Heart right ventricle (tissue), 16 donors: ENCODE measurements at places on chromosomes 4 and X.

- DNase-seq: no peak
These were observed 356.6 kb upstream of the MAGEB2 start for GRCh38 chrX:29858714-29859113.

- DNase-seq: no peak
These were observed 163.3 kb downstream of the MID1 start for GRCh38 chrX:10457092-10457491.

GRCh38 chrX:149504226-149504914 is 736 bp downstream of the IDS start:
- no peak for DNase-seq

DNA sequence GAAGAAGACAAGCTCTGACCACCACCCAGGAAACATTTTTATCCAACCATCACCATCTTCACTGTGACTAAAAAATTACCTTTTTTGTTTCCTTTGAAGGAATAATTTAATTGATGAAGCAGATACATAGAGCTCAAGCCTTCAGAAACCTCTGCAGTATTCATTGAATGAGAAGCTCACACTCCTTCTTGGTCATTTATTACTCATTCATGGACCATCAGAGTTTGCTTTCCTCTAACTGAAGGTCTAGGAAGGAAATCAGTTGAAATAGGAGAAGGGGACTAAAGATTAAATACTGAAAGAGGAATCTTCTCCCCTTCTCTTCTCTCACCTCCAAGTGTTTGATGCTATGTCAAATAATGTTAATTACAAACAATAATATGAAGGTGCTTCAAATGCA is 290.6 kb upstream of the KLF3 start:
- DNase-seq: no peak

DNA sequence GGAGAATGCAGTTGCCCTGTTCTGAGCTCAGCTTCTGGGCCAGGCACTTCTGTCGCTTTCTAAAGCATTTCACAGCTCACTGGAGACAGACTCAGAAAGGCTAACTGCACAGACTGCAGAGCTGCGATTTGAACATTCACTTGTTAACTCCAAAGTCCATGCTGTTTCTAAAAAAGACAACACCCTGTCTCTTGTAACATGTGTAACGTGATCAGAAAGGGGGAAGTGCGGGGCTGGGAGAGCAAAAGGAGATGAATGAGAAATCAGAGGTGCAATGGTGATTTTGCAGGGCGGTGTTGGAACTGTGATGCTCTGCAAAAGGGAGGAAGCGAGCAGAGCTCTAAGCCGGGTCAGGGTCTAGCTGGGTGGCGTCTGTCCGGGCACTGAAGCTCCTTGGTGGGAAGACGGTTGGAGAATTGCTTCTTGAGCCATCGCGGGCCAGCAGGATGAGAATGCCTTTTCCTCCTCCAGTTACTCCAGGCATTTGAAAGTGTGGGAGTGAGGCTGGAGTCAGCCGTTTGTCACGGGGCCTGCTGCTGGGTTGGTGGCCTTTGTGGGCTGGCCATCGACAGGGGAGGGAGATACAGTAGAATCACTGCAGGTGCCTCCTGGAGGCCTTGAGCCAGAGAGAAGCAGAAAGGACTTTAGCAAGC is 20.3 kb downstream of the TBC1D14 start:
- no peak for DNase-seq

DNA sequence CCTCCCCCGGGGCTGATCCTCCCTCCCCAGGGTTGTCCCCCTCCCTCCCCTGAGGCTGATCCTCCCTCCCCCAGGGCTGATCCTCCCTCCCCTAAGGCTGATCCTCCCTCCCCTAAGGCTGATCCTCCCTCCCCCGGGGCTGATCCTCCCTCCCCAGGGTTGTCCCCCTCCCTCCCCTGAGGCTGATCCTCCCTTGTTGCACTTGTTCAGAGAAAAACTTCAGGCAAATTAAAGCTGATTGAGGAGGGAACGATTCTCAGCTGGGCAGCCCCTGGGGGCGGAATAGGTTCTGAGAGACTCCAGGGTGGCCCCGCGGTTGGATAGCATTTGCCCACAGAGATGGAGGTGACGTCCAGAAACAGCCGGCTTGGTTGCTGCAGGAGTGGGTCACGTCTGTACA is 110.7 kb upstream of the ADRA2C start:
- no peak for DNase-seq

- no peak for DNase-seq
These were observed 17.1 kb upstream of the CPEB2 start for GRCh38 chr4:14985161-14985560.

- peak; percentile 77 for DNase-seq
These were observed 20.5 kb downstream of the TRIM61 start for GRCh38 chr4:164956766-164957643.

DNA sequence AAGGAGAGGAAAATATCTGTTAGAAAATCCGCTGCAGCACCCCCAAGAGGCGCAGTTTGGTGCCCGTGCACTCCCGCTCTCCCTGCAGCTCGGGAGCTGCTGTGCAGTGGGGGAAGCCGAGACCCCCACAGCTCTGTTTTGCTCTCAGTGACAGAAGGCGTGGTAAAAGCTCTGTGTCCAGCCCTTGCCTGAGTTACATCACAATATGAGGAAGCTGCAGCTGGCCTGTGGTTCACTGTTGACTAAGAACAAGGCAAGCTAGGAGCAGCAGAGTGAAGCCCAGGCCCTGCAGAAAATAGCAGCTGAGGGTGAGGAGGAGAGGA is 88.5 kb upstream of the ADRA2C start:
- DNase-seq: no peak

DNA sequence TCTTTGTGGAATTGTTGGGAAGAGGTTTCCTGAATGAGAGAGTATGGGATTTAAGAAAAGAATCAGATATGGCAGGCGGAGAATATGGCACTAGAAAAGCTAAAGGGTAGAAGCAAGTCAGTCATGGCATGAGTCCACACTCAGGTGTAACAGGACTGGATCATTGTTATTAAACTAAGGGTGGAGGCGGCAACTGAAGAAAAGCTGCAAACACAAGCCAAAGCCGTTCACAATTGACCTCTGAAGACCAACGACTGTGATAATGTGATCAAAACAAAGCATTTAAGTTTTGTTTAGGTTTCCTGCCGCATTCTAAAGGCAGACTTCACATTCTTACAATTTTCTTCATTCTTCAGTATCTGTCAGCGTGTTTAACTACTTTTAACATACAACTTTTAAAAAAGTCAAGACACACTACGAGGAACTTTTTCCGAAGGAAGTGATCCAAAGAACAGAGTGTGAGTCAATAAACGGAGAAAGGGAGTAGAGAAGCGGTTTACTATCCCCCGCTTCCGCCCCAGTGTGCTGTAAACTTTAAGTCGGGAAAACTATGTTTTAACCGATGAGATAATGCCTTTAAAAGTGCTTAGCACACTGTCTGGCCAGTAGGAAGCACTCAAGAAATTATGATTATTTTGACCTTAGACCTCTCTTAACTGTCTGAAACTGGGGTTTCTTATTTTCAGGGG is 909 bp upstream of the SLAIN2 start:
- no peak for DNase-seq

DNA sequence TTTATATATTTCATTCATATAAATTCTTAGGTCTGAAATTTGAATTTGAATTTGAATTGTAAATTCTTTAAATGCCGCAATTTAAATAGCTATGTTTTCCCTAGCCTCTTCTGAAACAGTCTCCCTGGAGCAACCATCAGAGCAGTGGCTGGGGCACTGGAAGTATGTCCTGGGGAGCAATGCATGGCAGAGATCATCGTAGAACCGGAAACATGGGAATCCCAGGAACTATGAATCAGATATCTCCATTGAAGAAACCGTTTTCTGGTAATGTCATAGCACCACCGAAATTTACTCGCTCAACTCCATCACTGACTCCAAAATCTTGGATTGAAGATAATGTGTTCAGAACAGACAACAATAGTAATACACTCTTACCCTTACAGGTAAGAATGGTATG is 4.9 kb downstream of the CPEB2 start:
- DNase-seq: no peak

- DNase-seq: no peak
These were observed 33.1 kb downstream of the GAB3 start for GRCh38 chrX:154717824-154718223.

- DNase-seq: no peak
These were observed 237.6 kb upstream of the NDST3 start for GRCh38 chr4:117796677-117797076.

DNA sequence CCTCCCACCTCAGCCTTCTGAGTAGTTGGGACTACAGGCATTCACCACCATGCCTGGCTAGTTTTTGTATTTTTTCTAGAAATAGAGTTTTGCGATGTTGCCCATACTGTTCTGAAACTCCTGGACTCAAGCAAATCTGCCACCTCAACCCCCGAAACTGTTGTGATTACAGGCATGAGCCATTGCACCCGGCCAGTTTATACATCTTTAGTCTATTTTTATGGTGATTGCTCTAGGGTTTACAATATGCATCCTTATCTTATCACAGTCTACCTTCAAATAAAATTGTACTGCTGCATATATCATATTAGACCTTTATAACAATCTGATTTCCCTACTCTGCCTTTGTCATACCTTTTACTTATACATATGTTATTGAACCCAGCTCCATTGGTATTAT is 56.9 kb downstream of the SOWAHB start:
- DNase-seq: no peak

DNA sequence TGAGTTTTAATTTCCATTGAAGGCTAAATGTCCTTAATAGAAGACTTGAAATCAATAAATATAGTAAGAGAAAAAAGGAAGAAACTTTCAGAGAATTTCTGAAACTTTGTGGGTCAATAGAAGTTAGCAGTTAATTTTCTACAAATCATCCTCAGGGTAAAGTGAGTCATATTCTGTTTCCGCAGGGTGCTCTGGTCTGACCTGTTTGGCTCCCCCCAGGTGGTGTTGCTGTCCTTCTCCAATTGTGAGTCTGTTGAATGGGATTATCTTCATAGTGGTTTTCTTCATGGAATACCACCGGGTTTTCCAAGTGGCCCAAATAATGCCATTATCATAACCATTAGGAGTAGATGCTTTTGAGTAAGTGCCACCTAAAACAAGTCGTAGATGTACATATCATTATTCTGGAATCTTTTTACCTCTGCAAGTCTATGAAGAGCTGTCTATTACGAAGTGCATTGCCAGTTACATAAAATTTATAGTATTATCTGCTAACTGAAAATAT is 7.7 kb downstream of the FGG start:
- no peak for DNase-seq

GRCh38 chrX:16610121-16610621 is 39.8 kb upstream of the S100G start:
- DNase-seq: no peak

GRCh38 chrX:45850197-45850774 is 649.6 kb upstream of the DIPK2B start:
- DNase-seq: no peak

DNA sequence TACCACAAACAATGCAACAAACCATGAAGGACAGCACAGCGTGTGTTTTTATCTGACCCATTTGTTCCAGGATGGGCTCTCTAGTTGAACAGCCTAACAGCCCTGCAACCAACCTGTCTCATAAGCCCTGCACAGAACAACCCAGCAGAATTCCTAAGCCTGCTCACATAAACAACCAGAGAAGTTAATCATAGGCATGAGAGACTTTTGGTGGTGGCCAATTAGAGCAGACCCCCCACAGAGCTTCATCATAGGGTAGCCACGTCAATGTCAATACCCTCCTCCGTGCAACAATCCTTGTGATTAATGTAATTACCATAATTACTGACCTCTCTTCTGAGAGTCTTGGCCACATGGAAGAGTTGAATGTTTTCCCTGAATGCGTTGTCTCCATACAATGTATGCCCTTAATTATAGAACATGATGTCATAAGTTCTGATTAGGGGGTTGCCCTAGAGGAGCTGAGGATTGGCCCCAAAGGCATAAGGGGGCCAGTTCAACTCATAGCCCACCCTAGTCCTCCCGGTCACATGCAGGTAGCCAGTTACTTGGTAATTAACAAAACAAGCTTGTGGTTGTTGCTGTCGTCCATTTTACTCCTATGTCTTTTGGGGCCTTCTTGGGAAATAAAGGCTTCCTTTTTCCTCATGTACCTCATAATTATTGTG is 92.7 kb downstream of the SYNPO2 start:
- no peak for DNase-seq

GRCh38 chr4:115278830-115279229 is 165.4 kb upstream of the NDST4 start:
- no peak for DNase-seq

GRCh38 chr4:133186210-133186609 is 37.1 kb downstream of the PCDH10 start:
- DNase-seq: no peak

- DNase-seq: peak; percentile 65
These were observed 4.4 kb downstream of the GPRIN3 start for GRCh38 chr4:89303177-89303576.

GRCh38 chr4:94032754-94033153 is 174.9 kb upstream of the SMARCAD1 start:
- no peak for DNase-seq

DNA sequence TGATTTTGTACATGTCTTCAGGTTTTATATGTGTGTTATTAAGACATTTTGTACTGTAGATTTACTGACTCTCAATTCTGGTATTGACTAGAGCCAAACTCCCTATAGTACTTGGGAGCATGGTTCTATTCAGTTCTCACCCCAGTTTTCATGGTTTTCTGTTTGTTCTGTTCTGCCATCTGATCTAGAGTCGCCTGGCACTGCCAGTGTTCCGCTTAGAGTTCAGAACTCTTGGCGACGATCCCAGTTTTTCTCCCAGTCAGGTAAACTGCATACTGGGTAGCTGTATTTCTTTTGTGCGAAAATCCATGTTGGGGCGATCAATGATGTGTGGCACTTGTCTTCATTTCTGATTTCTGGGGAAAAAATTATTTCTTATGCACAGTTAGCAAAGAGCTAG is 78.0 kb downstream of the PHOX2B start:
- no peak for DNase-seq

GRCh38 chrX:29662759-29663503 is 552.4 kb upstream of the MAGEB2 start:
- no peak for DNase-seq

- DNase-seq: no peak
These were observed 804 bp downstream of the OSTC start for GRCh38 chr4:108651014-108651791.

- no peak for DNase-seq
These were observed 598.6 kb downstream of the KLHL13 start for GRCh38 chrX:117517994-117518393.

GRCh38 chr4:71994559-71994958 is 37.2 kb upstream of the NPFFR2 start:
- DNase-seq: no peak

DNA sequence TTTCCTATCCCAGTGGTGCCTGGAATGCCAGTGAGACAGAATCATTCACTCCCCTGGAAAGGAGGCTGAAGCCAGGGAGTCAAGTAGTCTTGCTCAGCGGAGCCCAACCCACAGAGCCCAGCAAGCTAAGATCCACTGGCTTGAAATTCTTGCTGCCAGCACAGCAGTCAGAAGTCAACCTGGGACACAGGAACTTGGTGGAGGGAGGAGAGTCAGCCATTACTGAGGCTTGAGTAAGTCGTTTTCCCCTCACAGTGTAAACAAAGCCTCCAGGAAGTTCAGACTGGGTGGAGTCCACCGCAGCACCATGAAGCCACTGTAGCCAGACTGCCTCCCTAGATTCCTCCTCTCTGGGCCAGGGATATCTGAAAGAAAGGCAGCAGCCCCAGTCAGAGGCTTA is 283.2 kb upstream of the CPEB2 start:
- DNase-seq: peak; percentile 7
